Vagina (tissue), 2 donors: ENCODE measurements at places on chromosomes 11 and 22. TPM values are rescaled to one million over a fixed set of nuclear protein-coding genes. Genes with fewer than 3 reads are reported as not detected.

FAM181B gene
- 0.49 TPM for total RNA-seq

DNA sequence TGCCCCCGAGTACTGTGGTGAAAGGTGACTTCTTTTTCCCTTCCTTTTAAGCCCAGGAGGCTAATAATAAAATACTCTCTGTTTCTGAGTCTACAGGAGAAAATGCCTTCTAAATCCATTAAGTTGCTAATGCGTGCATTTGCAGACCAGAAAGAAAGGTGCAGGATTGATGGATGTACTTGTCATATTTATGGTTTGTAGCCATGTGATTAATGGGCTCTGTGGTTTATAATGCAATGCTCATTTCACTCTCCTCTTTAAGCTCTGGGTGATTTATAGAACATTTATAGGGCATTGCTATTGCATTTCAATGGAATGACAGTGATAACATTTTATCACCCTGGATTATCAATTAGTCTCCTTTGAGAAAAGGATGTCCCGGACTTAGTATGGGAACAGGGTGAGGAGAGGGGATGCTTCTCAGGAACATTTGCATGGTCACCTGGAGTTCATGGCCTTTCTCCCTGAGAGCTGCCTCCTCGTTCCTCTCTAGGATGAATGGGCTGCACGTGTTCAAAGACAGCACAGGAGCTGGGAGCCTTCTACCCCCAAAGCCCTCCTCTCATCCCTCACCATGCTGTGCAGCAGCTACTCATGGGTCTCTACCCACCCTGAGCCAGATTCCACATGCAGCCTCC lies 82.8 kb upstream of the HMGXB4 start:
- H3K4me3 ChIP-seq: no peak overlapping the region
- no peak for DNase-seq
- no peaks in the 10 kb centered on the region for H3K36me3 ChIP-seq
- H3K27me3 ChIP-seq: no peaks in the 10 kb centered on the region
- H3K4me1 ChIP-seq: no peaks in the 10 kb centered on the region

CASP1 gene
- 23.3 TPM for total RNA-seq

- no peaks in the 10 kb centered on the region for H3K4me1 ChIP-seq
- H3K27ac ChIP-seq: no peak overlapping the region
- no peak for DNase-seq
- no peaks in the 10 kb centered on the region for H3K36me3 ChIP-seq
Measured at GRCh38 chr11:5522308-5522707, 5.8 kb upstream of the UBQLNL start.

DNA sequence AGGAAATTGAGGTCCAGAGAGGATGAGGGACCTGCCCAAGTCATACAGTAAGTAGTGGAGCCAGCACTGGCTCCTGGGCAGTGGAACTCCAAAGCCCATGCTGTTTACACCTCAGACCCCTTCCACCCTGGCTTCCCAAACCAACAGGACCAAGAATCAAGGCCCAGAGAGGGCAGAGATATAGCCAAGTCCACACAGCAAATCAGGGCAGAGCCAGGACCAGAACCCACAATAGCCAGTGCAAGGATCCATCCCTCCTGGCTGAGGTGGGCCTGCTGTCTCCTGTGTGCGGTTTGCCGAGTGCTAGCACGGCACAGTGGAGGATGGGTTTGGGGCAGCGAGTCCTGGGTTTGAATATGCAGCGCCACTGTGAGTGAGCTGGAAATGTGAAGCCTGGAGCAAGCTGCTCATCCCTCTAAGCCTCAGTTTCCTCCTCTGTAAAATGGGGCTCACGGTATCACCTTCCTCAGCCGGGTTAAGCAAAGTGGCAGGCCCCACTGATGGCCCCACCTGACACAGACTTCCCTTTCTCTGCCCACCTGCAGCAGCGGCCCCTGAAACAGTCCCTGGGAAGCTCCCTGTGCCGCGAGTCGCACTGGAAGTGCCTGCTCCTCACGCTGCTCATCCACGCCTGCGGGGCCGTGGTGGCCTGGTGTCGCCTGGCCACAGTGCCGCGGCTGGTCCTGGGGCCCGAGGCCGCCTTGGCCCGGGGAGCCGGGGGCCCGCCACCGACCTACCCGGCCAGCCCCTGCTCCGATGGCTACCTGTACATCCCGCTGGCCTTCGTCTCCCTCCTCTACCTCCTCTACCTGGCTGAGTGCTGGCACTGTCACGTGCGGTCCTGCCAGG lies 2.3 kb downstream of the TMEM151A start:
- H3K4me1 ChIP-seq: peaks cover 18% of the 10 kb centered on the region
- peaks cover 5% of the 10 kb centered on the region for H3K27me3 ChIP-seq

EXPH5 gene
- total RNA-seq: 16.7 TPM

RAPSN gene
- not detected for total RNA-seq

GNG3 gene
- 2.5 TPM for total RNA-seq

DNA sequence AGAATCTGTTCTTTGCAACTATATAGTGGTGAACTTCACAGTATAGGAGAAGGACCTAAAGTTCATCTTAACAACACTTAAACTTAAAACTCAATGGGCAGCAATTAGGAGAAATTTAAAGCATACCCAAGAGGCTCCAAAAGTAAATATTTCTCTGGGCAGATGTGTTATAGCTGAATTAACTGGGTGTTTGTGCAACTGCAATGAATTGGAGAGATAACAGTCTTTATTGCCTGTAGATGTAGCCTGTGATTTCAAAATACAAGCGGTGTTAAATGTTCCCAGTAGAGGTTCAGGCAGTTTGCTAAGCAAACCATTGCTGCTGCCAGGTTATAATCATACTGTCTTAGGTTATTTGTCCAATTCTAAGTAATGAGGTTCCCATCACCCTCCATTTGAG lies 294.1 kb upstream of the MTNR1B start:
- no peak overlapping the region for H3K4me3 ChIP-seq
- no peaks in the 10 kb centered on the region for H3K36me3 ChIP-seq
- no peak for DNase-seq
- H3K4me1 ChIP-seq: no peaks in the 10 kb centered on the region
- H3K27me3 ChIP-seq: no peaks in the 10 kb centered on the region

GRCh38 chr11:76770642-76771445 lies 12.3 kb upstream of the TSKU start:
- H3K36me3 ChIP-seq: no peaks in the 10 kb centered on the region
- peaks cover 92% of the 10 kb centered on the region for H3K4me1 ChIP-seq
- no peak overlapping the region for H3K4me3 ChIP-seq
- DNase-seq: no peak
- no peaks in the 10 kb centered on the region for H3K27me3 ChIP-seq
- H3K27ac ChIP-seq: peak overlapping the region; percentile 88

GRCh38 chr11:86769219-86769618 lies 31.1 kb upstream of the PRSS23 start:
- H3K4me3 ChIP-seq: no peak overlapping the region
- H3K4me1 ChIP-seq: peaks cover 11% of the 10 kb centered on the region
- no peak for DNase-seq
- H3K27ac ChIP-seq: no peak overlapping the region

DNA sequence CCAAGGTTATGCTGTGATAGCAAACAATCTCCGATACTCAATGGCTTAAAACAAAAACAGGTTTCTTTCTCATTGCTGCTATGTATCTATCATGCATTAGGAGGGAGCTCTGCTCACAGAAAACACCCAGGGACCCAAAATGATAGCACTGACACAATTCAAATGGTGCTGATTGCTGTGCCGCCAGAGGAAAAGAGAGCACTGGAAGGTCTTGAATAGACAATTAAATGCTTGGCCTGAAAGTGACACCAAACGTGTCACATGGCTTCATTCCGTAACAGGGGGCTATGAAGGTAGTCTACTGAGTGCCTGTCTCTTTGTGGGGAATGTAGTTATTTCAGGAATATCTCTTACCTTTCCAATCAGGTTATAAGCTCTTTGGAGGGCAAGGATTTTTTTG lies 94.2 kb downstream of the FAR1 start:
- no peaks in the 10 kb centered on the region for H3K27me3 ChIP-seq
- H3K4me1 ChIP-seq: no peaks in the 10 kb centered on the region
- H3K27ac ChIP-seq: no peak overlapping the region
- no peak for DNase-seq
- H3K36me3 ChIP-seq: no peaks in the 10 kb centered on the region
- H3K4me3 ChIP-seq: no peak overlapping the region

FIBP gene
- 78.6 TPM for total RNA-seq

- H3K4me3 ChIP-seq: no peak overlapping the region
- no peaks in the 10 kb centered on the region for H3K36me3 ChIP-seq
- DNase-seq: no peak
- no peaks in the 10 kb centered on the region for H3K4me1 ChIP-seq
- no peaks in the 10 kb centered on the region for H3K27me3 ChIP-seq
- H3K27ac ChIP-seq: no peak overlapping the region
Measured at GRCh38 chr11:114366331-114367243, 33.7 kb downstream of the C11orf71 start.

GRCh38 chr11:86490582-86490981 lies 115.9 kb downstream of the CCDC81 start:
- no peaks in the 10 kb centered on the region for H3K36me3 ChIP-seq
- DNase-seq: no peak
- no peak overlapping the region for H3K4me3 ChIP-seq

DNA sequence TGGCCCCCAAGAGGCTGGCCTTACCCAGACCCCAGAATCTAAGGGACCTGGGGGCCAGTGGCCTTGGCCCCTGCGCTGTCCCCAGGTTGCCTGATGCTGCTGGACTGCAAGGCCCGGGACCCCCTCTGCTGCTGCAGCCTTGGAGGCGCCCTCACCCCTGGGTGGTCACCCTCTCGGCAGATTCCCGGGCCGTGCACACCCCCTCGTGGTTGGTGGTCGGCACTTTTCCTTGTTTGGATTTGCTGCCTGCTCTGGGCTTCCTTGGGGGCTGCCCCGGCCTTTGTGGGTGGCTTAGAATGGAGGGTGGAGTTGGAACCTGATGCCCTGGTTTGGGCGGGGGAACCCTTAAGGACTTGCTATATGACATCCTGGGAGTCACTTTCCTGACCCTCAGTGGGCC lies 5.3 kb downstream of the RIN1 start:
- peaks cover 50% of the 10 kb centered on the region for H3K4me1 ChIP-seq
- peaks cover 12% of the 10 kb centered on the region for H3K36me3 ChIP-seq
- H3K27ac ChIP-seq: no peak overlapping the region
- DNase-seq: no peak

- H3K4me1 ChIP-seq: no peaks in the 10 kb centered on the region
- no peaks in the 10 kb centered on the region for H3K27me3 ChIP-seq
- H3K36me3 ChIP-seq: no peaks in the 10 kb centered on the region
- no peak overlapping the region for H3K4me3 ChIP-seq
Measured at GRCh38 chr22:21443057-21443734, 24.0 kb upstream of the TMEM191C start.

DCPS gene
- total RNA-seq: 15.5 TPM

DNA sequence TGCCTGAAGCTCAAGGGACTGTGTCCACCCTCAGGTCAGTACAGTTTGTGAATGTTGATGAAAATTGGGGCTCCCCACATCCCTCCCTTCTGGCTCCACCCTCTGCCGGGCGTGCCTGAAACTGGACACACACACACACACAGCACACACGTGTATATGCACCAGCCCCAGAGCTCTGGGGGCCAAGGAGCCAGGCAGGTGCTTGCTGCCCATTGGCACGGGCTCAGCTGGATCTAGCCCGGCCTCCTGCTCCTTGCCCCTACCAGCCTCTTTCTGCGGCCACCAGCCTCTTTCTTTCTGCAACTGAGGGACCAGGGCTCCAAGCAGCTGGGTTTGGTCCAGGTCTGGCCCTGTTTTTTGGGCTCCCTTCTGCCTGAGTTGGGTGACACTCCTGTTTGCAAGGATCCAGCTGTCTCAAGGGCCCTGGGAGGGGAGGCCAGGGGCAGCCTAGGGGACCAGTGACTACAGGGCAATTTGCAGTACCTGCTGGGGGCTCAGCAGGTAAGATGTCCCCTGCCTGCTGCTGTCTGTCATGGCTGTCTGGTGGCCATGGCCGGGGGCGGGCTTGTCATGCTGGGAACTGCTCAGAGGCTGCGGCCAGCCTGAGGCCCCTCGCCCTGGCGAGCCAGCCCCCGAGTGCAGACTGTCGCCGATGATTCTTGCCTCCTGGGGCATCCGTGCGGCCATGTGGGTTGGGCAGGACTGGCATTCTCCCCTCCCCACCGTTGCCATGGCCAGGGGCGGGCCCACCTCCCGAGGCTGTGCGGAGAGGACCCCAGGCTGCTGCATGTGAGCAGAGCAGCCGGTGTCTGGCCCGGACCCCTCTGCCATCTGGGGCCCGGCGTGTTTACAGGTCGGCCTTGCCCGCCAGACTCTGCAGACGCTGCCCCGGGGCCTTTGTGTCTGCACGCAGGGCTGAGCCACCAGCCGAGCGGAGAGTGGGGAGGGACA lies 51.5 kb upstream of the PPARA start:
- peaks cover 55% of the 10 kb centered on the region for H3K36me3 ChIP-seq
- H3K27me3 ChIP-seq: no peaks in the 10 kb centered on the region
- no peak overlapping the region for H3K4me3 ChIP-seq

DNA sequence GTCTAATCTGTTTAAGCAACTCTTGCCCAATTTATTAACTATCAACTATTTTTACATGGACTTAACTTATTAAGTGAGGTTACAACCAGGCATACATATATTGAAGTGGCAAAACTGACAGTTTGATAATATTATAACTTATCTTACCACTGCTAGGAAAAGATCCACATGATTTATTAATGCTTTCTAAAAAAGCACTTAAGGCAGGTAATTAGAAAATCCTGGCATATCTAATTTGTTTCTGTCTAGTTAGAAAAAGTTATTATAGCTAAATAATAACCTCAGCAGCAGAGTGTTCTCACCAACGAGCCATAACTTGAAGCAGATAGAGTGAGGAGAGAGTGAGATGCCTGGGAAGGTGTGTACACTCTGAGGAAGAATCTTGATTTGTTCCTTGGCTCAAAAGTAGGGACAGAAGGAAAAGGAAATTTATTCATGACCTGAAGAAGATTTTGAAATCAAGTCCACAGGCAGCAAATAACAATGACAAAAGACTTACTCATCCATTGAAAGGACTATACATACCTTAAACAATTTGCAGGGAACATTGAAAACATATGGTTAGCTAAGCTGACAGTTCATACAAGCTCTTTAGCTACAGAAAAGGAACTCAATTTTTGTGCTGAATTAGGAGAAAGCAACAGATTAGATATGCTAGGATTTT lies 7.1 kb upstream of the MUC15 start:
- no peaks in the 10 kb centered on the region for H3K27me3 ChIP-seq
- no peak overlapping the region for H3K4me3 ChIP-seq
- DNase-seq: no peak
- H3K27ac ChIP-seq: no peak overlapping the region
- no peaks in the 10 kb centered on the region for H3K36me3 ChIP-seq

- H3K4me3 ChIP-seq: no peak overlapping the region
- H3K4me1 ChIP-seq: no peaks in the 10 kb centered on the region
- H3K36me3 ChIP-seq: no peaks in the 10 kb centered on the region
- no peak for DNase-seq
Measured at GRCh38 chr11:34907934-34908593, 8.1 kb downstream of the APIP start.

GRCh38 chr22:44640618-44641155 lies 61.3 kb upstream of the PRR5 start:
- peaks cover 23% of the 10 kb centered on the region for H3K4me1 ChIP-seq
- H3K27me3 ChIP-seq: no peaks in the 10 kb centered on the region
- no peak overlapping the region for H3K4me3 ChIP-seq
- no peaks in the 10 kb centered on the region for H3K36me3 ChIP-seq
- no peak for DNase-seq
- H3K27ac ChIP-seq: no peak overlapping the region
